CD4-positive, alpha-beta T cell treated with Interferon gamma for 1 hour (primary cell): ENCODE measurements at places on chromosomes 16 and 17.

- DNase-seq, result no peak
These were observed 893 bp downstream of the HCFC1R1 start for GRCh38 chr16:3022684-3023414.

- no peak for DNase-seq
These were observed 58.5 kb downstream of the IQCK start for GRCh38 chr16:19776565-19776964.

DNA sequence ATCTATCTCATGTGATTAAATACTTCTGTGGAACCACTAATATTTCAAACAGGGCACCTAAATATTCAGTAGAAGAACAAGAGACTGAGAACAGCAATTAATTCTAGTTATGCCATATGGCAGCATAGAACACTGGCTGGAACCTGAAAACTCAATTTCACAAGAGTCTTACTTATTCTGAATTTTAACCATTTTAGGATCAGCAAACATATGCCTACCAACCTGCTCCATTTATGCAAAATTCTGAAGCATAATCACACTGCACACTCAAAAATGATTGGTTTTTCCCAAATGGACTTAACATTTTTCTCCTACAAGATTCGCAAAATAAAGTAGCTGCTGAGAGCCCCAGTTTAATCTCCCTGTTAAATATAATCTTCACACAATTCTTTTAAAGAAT lies 43.2 kb downstream of the SKAP1 start:
- DNase-seq, result no peak

DNA sequence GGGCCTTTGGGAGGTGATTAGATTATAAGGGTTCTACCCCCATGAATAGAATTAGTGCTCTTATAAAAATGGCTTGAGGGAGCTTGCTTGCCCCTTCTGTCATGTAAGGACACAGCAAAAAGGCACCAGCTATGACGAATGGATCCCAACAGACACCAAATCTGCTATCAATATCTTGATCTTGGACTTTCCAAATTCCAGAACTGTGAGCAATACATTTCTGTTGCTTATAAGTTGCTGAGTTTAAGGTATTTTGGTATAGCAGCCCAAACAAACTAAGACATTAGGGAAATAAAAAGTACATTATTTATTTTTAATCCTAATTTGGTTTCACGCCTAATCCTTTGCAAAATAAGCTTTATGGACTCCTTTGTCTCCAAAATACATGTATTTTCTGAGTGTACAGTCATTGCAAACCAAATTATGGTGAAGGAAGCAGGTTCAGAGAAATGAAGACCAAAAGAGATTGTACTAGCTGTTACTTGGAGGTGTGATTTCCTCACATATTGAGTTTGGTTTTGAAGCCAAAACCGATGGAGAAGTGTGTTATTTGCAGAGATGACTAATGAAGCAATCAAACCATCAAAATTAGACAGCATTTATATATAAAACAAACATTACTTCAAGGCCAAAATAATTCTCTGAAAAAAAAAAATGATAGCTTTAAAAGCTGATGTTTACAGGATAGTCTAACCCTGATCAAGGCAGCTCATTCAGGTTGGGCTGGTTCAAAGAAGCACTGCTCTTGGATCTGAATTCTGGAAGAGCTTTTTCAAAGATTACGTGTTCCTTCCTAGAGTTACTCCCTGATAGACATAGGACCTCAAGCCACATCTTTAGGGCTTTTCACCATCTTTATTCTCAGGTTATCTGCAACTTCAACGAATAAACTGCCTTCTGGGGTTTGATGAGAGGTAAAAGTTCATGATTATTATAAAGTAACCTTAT lies 71.6 kb downstream of the MYO1D start:
- DNase-seq, result no peak

- no peak for DNase-seq
These were observed 15.4 kb upstream of the TMEM220 start for GRCh38 chr17:10745231-10745630.

DNA sequence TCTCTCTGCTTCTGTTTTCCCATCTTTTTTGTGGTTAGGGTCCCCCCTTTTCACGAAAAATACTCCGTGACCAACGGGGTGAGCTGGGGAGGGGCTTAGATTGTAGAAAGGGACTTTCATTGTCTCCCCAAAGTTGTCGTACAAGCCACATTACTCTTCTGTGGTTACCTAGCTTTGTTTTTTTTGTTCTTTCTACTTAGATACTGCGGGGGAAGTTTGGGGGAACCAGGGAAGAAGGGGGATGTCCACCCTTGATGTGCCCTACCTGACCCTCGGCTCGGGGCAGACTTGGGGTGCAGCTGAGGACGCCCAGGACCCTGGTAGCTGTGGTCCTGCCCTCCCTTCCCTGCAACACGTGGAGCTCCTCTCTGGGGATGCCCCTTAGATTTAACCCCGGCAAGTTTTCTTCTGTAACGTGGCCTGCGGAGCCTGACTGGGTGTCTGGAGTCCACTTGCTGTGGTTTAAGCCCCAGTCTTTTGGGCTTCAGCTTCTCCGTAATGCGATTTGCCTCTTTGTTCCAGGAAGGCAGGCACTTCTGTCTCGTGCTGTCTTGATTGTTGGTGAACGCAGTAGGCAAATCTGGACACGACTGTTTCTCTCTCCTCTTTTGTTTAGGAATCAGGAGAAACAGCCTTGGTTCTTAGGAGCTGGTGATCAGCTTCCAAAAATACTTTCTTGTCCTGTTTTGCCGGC lies 892 bp downstream of the ABCC1 start:
- DNase-seq, result peak; percentile 44
